ENCODE measurements at places on chromosomes 2 and 18.
A peak's percentile ranks its signal among the peaks of the same experiment; 100 is the strongest.

DNA sequence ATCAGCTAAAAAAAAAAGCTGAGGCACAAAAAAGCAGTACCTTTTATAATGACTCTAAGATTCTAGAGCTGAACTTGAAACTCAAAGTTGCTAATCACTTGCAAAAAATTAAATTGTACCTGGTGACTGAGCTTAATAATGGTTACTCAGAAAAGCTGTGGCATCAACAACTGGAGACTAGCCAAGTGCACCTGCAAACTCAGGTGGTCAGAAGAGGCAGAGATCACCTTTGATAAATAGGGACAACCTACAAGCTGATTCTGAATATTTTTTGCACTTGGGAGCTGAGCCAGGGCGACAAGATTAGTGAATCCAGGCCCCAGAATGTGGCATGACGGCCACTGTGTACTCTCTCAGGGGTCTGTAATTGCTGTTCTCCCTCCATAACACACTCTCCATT, 3.0 kb downstream of the ABHD3 start:
- DNase-seq: no peak

- DNase-seq: no peak
Observed at GRCh38 chr2:238949710-238950345, 101.9 kb downstream of the TWIST2 start.

- DNase-seq: no peak
Observed at GRCh38 chr2:74872389-74872836, 38.5 kb downstream of the HK2 start.

DNA sequence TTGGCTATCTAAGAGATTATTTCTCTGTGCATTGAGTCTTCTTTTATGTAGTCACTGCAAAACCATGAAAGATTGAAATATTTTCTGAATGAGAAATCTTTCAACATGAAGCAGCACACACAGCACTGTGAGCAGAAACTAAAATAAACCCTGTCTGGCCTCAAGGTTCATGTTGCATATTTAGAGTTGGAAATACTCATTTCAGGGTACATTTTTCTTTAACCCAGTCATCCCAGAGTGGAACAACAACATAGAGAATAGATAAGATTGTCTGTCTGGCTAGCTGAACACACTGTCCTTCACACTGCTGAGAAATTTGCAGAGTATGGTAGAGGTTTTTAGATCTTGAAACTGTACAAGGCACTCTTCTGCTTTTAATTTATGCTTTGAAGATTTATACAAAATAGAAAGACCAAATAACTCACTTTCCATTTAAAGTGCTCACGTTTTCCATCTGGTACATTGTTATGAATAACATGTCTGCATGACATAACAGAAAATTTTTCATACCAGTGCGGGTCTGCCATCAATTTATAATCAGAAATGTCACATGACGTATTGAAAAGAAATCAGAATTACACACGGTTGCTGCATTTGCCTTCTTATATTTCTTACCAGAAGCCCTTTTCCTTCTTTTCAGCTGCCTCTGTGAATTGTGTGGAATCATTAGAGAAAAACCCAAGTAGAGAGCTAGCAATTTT, 25.0 kb upstream of the FN1 start:
- DNase-seq: peak; percentile 94

GRCh38 chr2:219126555-219126954, 34.1 kb downstream of the NHEJ1 start:
- DNase-seq: no peak

GRCh38 chr2:101223814-101224231, 28.9 kb upstream of the CNOT11 start:
- peak; percentile 30 for DNase-seq

GRCh38 chr18:63249771-63250170, 69.8 kb downstream of the BCL2 start:
- DNase-seq: no peak

DNA sequence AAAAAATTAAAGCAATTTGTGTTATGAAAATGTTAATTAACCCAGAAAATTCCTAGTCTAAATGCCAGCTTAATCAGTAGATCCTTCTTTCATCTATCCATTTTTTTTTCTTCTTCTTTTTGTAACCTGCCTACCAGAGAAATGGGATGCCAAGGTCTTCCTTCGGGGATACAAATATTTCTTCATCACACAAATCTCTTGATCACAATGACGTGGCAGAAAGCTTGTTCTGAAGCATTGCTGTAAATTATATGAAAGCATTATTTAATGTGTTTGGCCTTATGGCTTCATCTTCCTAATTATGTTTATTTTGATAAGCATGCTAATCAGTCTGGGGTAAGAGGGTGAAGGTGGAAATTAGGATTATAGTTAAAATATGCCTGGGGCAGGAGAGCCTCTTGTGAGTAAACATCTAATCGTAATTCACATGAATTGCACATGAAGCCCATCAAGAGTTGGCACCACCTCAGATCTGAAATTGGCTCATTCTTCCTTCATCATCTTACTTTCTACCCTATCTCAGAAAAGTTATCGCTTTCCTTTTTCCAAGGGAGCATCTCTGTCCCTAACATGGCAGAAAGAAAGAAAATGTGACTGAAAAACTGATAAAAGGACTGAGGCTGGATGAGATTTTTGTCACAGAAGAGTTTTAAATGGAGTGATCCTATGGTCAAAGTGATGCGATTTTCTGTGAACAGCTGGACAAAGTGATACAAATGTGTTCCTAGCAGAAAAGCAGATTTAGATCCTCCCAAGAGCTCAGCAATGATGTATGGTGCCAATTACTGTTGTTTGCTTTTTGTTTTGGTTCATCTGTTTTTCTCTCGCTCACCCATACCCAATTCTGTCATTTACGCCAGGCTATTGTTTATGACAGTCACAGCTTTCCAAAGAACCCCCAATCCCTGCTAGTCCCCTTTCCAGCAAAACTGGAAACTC, 76.9 kb upstream of the PMAIP1 start:
- DNase-seq: peak; percentile 21

- DNase-seq: no peak
Observed at GRCh38 chr2:179802051-179802882, 59.1 kb downstream of the ZNF385B start.

DNA sequence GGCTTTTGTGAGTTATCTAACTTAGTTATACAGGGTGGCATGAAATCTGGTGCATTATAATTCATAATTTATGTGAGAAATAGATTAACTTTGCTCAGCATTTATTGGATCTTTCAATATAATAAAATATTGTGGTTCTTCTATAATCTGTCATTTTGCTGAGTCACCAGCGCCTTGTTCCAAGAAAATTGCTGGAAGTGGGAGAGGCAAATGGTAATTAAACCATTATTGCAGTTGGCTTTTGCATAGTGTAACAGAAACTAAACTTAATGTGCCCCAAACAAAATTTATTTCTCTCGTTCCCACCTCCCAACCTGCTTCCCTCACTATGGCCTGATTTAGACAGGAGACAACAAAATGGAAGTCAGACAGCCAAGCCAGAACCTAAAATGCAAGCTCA, 146.3 kb downstream of the GALR1 start:
- no peak for DNase-seq

- peak; percentile 63 for DNase-seq
Observed at GRCh38 chr2:172211512-172211911, 108.8 kb upstream of the DLX2 start.

GRCh38 chr2:42035241-42035640, 12.6 kb upstream of the PKDCC start:
- no peak for DNase-seq

DNA sequence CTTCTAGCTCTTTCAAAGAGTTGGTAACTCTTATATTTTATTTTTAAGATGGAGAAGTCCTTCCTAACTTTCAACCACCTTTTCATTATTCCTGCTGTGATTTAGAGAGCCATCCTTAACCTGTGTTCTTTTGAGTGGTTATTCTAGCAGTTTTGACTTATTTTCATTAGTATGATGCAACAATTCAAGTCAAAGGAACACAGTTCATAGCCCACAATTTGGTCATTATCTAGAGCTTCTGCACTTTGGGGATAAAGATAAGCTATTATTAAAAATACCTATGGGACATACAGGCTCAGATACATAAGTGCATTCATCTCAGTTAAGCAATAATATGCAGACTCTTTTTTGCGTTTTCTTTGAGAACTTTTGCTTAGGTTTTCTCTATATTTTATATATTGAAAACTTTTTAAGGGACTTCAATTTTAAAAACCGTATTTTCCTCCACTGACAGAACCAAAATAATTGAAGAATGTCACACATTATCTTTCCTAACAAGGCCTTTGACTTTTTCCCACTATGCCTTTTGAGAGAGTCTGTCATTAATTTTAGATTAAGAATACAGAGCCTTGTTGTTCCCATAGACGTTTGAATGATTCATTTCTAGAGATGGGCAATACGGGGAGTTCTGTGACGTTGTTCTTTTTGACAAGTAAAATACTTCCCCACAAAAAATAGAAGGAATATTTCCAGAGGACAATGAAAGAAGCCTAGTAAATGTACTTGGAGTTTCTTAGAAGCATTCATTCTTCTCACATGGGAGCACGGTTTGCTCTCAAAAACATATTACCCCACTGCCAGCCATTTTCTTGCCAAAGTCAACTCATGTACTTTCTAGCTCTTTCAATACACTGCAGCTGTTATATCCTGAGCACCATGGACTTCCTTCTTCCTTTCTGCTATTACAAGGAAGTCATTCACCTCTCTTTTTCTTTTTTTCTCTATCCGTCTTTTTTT, 42.9 kb upstream of the RASGRP3 start:
- no peak for DNase-seq

DNA sequence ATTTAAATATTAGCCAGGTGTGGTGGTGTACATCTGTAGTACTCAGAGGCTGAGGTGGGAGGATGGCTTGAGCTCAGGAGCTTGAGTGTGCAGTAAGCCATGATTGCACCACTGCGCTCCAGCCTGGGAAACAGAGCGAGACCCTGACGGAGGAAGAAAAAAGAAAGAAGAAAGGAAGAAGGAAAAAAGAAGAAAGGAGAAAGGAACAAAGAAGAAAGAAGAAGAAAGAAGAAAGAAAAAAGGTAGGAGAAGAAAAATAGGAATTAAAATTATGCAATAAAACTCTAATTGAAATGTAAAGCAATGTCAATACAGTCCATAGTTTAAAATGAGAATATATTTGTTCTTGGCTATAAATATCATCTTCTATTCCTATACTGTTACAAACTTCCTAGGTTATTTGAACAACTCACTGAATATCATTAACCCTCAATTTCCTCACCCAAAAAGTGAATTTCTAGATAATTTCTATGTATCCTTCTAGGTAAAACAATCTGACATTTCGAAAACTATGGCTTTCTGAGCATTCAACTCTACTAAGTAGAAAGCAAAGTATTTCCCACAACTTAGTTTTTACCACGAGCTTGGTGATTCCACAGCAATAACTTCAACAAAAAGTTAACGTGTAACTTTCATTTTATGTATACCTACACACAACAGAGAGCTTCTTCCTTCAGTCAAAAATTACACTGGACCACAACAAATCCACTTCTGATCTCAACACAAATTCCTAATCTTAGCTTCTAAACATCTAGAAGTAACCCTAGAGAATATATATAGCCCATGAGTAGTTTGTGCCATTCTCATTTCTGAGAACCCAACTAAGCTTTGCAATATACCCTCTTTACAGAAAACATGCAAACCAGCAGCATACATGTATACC, 19.7 kb downstream of the LPIN2 start:
- no peak for DNase-seq

DNA sequence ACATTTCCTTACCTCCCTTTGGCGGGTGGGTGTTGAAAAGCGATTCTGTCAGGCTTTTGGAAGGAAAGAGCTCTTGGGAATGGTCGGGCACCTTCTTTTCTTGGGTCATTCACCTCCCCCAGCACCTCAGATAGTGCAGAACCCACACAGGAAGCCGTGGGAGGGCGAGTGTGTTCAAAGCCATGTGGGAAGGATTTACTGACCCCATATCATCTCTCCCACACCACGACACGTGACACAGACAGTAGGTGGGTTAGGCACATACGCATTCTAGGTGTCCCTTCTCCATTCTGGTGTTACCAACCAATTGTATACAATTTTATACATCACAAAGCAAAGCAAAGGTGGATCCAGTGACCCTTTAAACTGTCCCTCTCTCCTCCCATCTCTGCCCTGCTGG, 263.7 kb upstream of the REV1 start:
- no peak for DNase-seq

DNA sequence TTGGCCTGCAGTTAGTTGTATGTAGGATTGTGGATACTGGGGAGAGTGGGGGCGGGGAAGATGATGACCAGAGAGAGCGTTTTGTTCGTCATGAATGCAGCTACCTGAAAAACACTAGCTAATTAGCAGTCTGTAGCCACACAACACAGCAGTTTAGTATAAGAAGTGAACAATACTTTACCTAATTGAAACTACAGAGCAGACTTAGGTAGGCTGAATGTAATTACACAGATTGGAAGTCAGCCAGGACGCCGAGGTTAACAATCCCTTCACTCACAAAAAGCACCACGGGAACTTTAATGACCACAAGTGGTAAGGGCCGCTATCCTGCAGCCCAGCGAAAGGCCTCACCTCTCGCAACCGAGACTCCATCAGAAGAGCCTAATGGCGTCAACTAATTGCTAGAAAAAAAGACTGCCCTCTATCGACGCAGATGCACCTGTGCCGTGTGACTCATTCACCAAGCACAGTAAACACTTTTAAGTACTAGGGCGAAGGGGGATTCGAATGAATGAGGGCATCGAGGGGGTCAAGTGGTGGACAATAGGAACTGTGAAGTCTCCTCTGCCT, 591.0 kb downstream of the ARHGAP15 start:
- DNase-seq: no peak

GRCh38 chr2:3229221-3229620, 148.4 kb downstream of the EIPR1 start:
- DNase-seq: no peak

- no peak for DNase-seq
Observed at GRCh38 chr2:42593282-42593681, 24.9 kb downstream of the MTA3 start.

DNA sequence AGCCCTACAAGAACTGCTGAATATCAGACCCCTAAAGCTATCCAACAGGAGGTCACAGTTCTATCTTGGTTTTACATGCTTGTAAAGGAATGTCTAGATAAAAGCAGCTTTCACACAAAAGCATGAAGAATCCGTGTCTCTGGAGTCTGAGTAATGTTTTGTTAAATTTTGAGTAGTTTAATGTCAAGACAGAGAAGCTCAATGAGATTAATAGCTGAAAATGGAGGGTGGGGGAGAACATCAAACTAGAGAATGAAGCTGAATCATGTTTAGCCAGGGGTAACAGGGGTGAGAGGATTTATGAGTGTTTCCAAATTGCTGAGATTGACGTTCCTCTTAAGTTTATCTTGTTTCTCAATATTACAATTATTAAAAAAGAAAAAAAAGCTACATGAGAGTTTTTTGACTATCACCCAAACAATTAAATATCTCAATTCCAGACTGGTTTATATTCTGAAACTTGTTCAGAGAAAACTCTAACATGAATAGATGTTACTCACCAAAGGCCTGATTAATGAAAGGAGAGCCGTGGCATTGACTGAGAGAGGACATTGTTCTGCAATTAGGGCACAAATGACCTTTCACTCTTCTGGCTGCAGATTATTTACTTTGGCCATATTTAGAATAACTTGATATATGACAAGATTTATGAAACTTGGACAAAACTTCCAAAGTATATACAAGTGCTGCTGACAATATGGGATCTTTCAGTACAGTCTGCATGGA, 266.4 kb upstream of the ETAA1 start:
- peak; percentile 52 for DNase-seq
